ENCODE measurements at places on chromosomes 3 and 15.

DNA sequence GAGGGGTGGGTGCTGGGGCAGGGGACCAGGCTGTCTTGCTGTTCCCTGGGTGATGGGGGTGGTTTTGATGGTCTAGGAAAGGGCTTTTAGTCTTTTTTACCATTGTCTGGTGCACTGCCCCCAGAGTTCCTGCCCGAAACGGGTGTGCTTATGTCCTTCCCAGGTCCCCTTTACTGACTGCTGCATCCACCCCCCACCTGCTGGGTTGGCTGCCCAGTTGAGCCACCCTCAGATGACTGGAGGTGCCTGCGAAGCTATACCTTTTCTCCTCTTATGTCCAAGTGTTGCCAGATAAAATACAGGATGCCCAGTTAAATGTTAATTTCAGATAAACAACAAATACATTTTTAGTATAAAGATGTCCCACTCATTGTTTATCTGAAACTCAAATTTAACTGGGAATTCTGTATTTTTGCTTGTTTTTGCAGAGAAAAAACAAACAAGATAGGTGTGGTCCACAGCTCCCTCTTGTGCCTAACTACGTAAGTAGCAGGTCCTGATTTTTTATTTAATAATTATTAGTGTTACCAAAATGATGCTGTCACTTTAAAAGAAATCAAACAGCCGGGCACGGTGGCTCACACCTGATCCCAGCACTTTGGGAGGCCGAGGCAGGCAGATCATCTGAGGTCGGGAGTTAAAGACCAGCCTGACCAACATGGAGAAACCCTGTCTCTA lies 6.1 kb upstream of the RPP14 start:
- no peak for DNase-seq

- DNase-seq: no peak
Observed at GRCh38 chr15:74304431-74304830, 63.0 kb downstream of the CYP11A1 start.

- DNase-seq: no peak
Observed at GRCh38 chr3:15151166-15151565, 52.2 kb upstream of the RBSN start.

DNA sequence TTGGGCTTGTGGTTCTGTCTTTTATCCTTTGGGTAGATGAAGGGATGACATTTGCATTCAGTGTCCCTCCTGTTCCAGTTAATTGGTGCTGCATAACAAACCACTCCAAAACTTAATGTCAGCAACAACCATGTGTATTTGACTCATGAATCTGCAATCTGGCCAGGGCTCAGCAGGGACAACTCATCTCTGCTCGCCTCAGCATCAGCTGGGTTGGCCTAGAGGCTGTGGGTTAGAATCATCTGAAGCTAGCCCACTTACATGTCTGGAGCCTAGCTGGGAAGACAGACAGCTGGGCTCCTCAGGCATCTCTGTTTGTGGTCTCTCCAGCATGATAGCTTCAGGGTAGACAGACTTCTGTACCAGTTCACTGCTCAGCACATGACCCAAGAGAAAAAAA lies 92.0 kb downstream of the TMEM108 start:
- no peak for DNase-seq

GRCh38 chr3:113560271-113560670 lies 27.9 kb downstream of the SIDT1 start:
- DNase-seq: no peak

- no peak for DNase-seq
Observed at GRCh38 chr3:143247073-143247472, 127.5 kb downstream of the CHST2 start.

- DNase-seq: no peak
Observed at GRCh38 chr3:140545197-140545596, 132.7 kb upstream of the TRIM42 start.

DNA sequence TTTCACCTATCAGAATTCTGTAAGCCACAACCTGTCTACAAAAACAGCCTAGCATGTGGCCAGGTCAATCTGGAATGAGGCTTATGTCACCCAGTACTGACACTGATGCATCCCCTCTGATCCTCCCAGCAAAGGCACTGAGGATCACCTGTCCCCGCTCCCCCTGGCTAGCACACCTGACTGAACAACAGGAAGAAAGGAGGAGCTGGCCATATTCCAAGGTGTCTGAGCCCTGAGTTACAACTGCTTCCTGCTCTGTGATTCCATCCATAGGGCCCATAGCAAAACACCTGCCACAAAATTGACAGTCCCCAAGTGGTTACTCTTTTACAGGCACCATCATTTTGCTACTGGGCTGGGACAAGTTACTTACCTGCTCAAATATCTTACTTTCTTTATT lies 555.5 kb upstream of the CFAP20DC start:
- DNase-seq: no peak

All from left renal pelvis (tissue), 4 donors.